GM13976 (cell line): ENCODE measurements at places on chromosomes 5 and 9.
A peak's percentile ranks its signal among the peaks of the same experiment; 100 is the strongest.

GRCh38 chr9:13728131-13728530 lies 448.6 kb upstream of the MPDZ start:
- no peak for DNase-seq

DNA sequence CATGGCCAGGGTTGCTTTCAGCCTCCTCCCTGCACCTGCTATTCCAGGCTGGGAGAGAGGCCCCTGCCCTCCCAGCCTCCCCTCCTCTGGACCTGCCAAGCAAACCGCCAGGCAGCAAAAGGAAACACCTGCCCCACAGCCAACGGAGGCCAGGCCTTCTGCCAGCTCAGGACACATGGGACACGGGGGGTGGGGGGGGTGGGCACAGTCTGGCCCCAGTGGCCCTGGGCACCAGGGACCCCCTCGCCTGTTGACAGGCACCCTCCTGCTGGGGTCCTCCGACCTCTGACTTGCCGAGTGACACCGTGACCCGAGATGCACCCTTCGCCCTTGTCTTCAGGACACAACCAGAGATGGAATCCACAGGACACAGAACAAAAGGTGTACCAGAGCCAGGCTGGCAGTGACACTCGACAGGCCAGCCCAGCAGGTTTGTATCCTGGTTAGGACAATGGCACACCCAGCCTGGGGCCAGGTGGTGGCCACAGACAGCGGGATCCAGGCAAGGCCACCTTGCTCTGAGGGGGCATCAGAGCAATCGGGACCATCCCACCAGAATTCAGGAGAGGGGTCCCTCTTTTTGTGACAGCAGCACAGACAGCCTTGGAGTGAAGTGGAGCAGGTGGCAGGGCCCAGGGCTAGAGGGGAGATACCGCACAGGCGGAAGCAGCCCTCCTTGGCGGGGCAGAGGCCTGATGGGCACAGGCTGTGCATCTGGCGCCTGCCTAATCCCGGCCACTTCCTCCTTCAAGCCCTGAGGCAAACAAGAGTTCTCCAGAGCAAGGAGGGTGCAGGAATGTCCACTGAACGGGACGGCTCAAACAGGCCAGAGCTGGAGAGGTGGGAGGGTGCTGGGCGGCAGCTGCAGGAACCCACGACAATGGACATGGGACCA lies 1.3 kb upstream of the TMEM210 start:
- peak; percentile 43 for DNase-seq

- DNase-seq, result no peak
Measured at GRCh38 chr5:139693676-139694364, 45.7 kb downstream of the CXXC5 start.

GRCh38 chr9:4620057-4620765 lies 41.9 kb upstream of the PLPP6 start:
- no peak for DNase-seq
